CD4-positive, alpha-beta memory T cell (primary cell): ENCODE measurements at places on chromosomes 12 and 14. TPM values are rescaled to one million over a fixed set of nuclear protein-coding genes. Genes with fewer than 3 reads are reported as not detected.

- no peak for DNase-seq
These were observed 1.4 kb downstream of the BICDL1 start for GRCh38 chr12:119990382-119990874.

DNA sequence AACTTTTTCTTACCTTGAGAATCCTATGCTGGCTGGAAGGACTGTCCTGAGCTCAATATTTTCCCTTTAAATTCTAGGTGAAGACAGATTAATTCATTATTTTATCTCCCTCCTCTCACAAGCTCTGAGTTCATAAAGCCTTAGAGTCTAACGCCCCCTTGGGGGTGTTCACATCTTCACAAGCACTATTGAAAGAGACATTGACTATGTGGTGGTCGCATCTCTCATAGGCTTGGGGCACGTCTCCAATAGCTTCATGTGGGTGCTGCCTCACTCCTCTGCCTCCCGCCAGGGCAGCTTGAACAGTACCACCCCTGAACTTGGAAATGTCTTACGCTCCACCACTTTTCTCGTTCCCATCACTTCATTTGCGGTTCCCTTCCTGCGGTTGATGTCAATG is 106.2 kb downstream of the UNC79 start:
- no peak for DNase-seq

DNA sequence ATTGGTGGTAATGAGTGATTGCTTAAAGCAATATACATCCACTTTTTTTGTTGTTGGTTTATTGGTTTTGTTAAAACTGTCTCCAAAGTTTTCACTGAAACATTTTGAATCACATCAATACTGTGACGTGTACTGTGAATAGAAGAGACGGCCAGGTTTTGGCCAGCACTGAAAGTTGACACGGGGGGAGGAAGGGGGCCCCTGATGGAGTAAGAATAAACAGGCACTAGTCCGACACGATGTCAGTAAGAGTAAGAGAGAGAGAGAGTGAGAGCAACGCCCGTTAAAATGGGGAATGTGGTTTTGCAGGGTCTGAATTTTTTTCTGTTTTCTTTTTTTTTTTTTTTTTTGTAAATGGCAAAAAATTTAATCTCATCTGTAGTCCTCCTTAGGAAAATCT is 14.7 kb downstream of the PEBP1 start:
- no peak for DNase-seq

DNA sequence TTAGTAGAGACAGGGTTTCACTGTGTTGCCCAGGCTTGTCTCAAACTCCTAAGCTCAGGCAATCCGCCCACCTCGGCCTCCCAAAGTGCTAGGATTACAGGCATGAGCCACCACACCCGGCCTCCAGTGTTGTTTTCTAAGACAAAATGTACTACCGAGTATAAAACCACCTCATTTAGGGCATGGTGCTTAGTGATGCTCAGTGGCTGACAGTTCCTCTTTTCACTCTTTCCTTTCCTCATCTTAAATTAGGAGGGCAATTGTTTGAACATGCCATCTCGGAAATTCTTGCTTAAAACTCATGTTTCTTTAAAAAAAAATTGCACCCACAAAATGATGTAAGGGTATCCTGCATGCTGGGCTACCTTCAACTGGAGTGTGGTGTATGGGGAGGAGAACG is 89.0 kb downstream of the RFX4 start:
- DNase-seq = no peak

GRCh38 chr12:62211510-62211909 is 48.7 kb upstream of the USP15 start:
- DNase-seq = no peak

DNA sequence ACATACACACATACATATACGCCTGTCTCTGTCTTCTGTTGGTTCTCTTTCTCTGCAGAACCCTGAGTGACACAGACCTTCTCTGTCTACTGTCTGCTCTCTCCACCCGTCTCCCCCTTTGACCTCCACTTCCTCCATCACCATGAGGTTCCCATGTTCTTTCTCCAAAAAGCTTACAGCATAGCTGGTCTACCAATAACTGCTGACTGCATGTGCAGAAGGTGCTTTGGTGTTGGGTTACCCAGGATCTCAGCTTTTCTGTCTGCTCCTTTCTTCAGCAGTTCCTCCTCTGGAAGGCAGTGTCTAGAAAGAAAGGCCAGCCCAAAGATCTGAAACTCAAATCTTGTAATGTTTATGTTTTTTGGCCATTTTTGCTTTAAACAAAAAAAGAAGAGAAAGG is 125.6 kb downstream of the SMOC1 start:
- DNase-seq = no peak

- no peak for DNase-seq
These were observed 588 bp upstream of the TWF1 start for GRCh38 chr12:43806737-43807072.

DNA sequence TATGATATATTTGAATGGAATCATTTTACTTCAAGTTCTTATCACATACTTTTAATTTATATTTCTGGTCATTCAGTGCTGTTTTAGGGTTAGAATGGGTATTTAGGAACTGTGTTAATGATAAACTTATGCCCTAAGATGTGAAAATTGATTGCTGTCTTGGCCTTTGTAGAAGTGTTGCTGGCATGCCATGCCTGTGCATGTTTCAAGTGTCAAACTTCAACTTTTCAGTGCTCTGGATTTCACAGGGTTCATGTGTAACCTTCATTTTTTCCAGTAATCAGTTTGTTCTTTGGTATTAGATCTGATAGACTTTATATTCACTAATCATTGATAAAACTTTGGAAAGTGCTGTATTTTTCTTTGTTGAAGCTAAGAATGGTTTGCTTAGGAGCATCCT is 36.6 kb downstream of the YLPM1 start:
- no peak for DNase-seq

GRCh38 chr12:78898416-78898815 is 33.8 kb downstream of the SYT1 start:
- no peak for DNase-seq

GRCh38 chr14:65329481-65329880 is 83.0 kb upstream of the FUT8 start:
- DNase-seq = no peak

DNA sequence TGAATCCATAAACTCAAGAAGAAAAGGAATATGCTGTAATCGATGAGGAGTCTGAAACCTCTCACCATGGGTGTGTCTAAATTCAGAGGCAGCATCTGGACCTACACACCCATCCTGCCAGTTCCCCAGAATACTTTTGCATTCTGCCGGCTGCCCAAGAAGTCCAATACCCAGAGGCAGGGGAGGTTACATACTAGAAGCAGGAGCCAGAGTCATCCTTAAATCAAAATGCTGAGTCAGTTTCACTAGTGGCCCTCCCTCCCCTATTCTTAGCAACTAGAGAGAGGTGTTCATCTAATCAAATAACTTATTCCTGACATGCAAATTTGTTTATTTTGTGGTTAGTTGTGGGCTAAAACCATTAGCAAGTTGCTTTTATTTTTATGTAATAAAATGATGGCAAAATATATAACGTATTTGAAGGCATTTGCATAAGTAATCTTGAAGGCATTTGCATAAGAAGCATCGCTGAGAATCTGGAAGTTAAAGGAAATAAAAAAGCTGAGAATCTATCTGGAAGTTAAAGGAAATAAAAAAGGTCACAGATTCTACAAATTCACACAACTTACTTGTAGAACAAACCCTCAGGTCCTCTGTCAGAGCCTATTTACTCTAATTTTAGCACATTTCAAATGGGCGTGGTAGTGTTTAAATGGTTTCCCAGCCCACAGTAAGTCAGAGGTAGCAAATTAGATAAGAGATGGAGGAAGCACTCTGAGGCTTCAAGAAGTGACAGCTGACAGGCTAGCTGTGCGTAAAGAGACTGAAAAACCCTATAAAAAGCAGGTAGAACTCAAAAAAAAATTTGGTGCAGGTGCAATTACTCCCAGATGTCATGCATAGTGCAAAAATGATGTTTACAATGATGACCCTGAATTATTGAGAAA is 7.8 kb downstream of the BHLHE41 start:
- DNase-seq = no peak

DNA sequence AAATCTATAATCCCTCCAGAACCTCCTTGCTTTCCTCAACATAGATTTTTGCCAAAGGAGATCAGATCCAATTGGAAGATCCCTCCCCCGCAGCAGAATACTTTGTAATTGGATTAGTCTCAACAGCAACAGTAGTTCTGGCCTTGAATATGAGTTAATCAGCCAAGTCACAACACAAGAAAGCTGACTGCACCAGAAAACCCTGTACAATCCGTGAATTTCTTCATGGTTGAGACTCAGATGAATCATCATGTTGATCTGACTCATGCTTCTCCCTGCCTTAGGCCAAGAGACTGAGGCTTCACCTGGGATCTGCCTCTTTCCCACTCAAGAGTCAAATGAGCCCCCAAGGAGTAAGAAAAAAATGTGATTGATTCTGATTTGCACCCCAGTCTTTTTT is 3.0 kb upstream of the METTL17 start:
- DNase-seq = no peak

DNA sequence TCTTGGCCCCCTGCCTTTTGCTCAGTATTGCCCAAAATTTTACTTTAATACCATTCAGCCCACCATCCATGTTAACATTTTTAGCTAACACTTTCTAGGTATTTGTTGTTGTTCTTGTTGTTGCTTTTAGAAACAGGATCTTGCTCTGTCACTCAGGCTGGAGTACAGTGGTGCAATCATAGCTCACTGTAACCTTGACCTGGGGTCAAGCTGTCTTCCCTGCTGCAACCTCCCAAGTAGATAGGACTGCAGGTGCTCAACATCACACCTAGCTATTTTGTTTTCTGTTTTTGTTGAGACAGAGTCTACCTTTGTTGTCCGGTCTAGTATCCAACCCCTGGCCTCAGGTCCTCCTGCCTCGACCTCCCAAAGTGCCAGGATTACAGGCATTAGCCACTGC is 4.0 kb downstream of the MIPOL1 start:
- DNase-seq = no peak

DNA sequence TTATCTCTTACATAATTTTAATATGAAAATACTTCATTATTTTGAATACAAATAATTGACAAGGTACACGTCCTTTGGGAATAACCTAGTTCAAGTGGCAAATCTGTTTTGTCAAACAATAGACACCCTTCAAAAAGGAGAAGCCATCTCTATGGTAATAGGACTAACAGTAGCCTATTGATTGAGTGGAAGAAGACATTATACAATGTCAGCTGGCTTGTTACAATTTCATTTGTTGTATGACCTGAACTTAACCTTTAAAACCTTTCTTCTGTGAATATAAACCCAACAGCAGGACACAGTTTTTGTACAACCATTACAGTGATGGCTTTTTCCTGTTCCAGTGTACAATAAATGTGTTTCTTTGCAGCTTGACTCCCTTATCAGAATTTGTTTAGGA is 8.1 kb downstream of the TMEM260 start:
- no peak for DNase-seq

DNA sequence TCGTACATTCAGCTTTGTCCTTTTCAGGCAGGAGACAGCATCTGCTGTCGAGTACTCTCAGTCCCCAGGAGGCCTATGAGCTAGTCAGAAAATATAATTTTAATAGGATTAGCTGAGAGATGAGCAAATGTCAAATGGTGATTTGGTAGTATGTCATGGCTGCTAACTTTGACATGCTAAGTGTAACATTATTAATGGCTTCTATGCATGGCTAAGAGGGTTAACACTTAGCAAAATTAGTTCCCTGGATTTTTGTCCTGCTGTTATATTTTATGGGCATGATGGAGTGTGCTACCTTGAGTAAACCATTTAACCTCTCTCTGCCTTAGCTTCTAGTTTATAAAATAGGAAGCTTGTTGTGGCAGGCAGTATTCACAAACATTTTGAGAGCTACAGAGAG is 2.9 kb upstream of the PCNX1 start:
- DNase-seq = no peak

DNA sequence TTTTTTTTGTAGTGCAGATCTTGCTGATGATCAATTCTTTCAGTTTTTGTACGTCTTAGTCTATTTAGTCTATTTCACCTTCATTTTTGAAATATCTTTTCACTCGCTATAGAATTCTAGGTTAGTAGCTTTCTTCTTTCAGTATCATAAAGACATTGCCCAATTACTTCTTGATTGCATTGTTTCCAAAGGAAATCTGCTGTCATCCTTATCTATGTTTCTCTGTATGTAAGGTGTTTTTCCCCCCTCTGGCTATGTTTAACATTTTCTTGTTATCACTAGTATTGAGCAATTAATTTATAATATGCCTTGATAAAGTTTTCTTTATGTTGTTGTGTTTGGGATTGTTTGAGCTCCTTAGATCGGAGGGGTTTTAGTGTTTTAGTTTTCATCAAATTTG is 171.9 kb downstream of the BMP4 start:
- no peak for DNase-seq

- DNase-seq = no peak
These were observed 117.5 kb upstream of the DYRK2 start for GRCh38 chr12:67531051-67531450.

DNA sequence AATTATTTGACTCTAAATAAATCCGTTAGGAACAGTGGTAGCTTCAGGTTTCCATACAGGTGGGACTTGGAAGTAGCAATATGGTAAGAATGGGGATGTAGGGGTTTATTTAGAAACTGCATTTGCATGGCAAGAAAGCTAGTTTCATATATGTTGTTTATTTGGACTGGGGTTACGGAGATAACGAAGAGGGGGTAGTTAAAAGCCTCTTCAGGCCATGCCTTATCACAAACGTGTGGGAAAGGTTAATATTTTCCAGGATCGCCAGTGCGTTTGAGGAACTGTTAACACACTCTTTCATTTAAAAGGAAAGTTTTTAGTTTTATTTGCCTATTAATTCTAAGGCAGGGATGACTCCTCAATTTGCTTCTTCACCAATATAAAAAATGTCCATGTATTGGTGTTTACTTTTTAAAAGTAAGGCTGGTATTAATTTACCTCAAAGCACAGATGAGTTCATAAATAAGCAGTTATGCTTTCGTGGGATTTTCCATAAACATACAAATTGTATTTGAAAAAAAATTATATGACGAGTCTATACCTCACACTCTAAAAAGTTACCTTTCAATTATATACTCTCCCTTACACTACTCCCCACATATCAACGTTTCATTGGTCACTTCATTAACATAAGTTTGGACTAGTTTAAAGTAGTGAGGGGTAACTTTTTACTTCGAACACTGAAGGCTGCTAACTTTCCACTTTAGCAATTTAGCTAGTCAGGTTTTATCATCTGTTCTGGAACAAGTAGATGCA is 814 bp downstream of the RAB2B start:
- DNase-seq = no peak

- no peak for DNase-seq
These were observed 53.9 kb downstream of the SMUG1 start for GRCh38 chr12:54134850-54135249.

- no peak for DNase-seq
These were observed 111.5 kb downstream of the SRGAP1 start for GRCh38 chr12:63955831-63956666.

GRCh38 chr12:13000616-13000924 is 505 bp upstream of the HEBP1 start:
- no peak for DNase-seq

GRCh38 chr14:94600148-94600545 is 12.0 kb upstream of the SERPINA3 start:
- DNase-seq = no peak

ASCL1 gene
- total RNA-seq = not detected

DIO3 gene
- not detected for total RNA-seq

SMCO2 gene
- not detected for total RNA-seq

AKAP3 gene
- 6.2 TPM for total RNA-seq

AMHR2 gene
- total RNA-seq = not detected

KRT83 gene
- total RNA-seq = not detected
